ENCODE measurements at places on chromosomes 16 and 17.

DNA sequence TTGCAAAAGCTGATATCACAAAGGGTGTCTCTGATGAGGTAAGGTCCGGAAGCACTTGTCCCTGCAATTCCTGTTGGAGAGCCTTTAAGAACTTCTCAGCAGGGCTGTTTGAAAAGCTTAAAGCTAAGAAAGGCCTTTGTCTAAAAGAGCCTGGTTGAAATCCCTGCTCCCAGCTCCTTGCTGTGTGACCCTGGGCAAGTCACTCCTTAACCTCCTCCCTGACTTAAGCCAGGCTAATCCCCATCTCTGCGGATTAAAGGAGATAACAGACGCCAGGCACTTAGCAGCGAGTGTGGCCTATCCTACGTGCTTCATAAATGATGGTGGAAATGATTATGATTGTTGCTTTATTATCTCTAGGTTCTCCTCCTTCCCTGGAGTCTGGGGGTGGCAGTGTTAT, 368.0 kb upstream of the RBFOX1 start:
- no peak for DNase-seq

DNA sequence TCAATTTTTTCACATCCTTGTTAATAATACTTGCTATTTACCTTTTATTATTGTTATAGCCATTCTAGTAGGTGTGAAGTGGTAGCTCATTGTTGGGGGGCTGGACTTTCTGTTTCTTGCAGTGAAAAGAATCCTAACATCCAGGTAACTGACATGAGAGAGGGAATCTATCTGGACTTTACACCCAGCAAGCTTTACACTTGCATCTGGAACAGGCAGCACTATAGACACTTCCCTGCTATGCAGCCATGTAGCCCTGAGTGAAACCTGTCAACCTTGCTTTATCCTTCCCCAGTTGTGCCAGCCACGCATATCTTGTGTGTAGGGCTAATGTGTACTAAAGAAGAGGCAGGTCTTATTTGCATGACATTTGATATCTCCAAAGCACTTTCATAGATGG, 16.9 kb upstream of the ABCC12 start:
- no peak for DNase-seq

DNA sequence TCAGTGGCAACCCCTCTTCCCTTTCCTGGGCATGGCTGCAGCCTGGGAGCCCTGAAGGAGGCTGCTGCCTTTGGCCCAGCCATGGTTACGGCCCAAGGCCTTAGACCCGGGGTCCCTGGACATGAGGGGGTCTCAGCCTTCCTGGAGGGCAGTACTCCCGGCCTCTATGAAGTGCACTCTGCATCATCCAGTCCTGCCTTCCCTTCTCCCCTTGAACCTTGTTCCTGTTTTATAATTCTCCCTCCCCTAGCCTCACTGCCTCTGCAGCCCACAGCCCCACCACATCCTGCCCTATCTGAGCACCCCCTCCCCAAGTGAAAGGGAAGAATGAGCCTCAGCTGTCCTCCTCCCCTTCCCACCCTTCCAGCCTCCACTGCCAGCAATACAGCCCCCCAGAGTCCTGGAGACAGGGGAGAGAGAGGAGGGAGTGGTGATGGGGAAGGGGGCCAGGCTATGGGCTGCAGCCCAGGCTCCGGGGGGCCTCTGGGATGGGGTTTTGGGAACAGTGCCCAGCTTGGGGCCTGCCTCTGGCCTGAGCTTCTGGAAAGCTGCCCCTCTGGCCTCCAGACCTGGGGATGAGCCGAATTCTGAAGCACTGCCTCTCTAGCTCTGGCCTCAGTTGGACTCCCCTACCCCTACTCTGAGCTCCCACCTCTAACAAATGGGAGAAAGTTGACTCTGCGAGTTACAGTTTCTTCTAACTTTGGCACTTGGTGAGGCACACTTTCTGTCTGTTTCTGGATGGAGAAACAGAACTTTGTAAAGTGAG, 7.6 kb downstream of the CCR7 start:
- DNase-seq: no peak

DNA sequence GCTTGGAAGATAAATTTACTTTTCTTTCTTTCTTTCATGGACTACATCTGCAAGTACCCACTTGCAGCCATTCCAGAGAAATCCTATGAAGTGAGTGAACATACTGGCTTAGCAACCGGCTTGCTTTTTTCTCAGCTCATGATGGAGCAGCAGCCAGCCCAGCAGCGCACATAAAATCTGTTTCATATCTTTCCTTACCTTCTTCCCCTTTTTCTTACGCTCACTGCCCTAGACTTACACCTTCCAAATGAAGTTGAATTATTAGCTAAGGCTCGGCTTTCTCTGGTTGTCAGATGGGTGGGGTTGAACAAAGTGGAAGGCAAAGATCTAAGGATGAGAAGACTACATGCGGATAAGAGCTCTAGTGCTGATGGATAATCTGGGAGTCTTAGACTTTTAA, 13.9 kb upstream of the ABCA8 start:
- DNase-seq: no peak

GRCh38 chr17:35804658-35805192, 4.6 kb upstream of the TAF15 start:
- no peak for DNase-seq

GRCh38 chr16:48252013-48252412, 4.7 kb upstream of the ABCC11 start:
- no peak for DNase-seq

GRCh38 chr17:73510981-73511718, 133.1 kb downstream of the SDK2 start:
- no peak for DNase-seq

DNA sequence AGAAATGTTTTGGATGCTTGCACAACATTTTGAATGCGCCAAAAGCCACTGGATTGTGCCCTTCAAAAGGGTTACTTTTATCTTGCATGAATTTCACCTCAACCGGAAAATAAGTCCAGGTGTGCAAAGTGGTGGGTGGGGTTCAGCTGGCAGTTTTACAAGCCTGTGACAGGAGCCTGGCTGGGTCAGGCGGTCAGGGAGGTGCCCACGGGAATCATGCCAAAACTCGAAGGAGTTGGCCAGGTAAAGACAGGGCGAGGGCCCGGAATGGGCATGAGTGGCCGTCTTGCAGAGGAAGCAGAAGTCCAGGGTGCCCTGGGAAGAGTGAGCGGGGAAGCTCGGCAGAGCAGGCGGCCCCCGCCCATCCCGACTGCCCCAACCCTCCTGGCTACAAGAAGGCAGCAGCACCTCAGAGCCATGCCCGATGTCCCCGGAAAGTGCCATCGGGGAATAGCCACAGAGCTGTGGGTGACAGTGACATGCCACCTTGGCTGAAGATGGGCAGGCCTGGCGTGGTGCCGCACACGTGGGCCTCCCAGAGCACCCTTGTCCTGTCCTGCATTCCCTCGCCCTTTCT, 19.1 kb upstream of the CACNG1 start:
- DNase-seq: no peak

DNA sequence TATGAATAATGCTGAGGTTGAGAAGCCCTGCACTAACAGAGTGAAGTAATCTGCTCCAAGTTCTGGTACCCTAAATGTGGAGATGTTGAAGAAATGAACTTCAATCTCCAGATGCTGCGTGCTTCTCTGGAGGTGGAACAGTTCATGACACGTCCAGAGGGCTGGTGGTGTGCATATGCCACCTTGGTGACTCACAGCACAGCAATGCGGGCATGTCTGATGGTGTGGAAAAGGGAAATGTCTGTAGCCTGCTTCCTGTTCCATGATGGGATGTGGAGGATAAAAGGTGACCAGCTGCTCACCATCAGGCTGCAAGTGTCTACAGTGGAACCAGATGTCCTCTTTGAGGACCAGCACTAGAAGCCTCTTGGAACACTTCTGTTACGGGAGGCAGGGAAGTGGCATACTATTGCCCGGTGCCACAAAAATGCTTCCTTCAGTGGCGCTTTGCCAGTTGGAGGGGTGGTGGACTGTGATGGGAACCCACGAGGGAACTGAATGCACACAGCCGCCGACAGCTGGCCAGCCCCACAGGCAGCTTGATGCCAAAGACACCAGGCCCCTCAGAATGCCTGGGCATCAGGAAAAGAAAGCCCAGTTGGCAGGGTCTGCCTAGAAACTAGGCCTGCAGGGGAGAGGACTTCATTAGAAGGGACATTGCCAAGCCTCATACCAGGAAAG, 19.9 kb downstream of the SNX11 start:
- no peak for DNase-seq

- no peak for DNase-seq
Observed at GRCh38 chr17:67461228-67461780, 84.2 kb downstream of the PITPNC1 start.

DNA sequence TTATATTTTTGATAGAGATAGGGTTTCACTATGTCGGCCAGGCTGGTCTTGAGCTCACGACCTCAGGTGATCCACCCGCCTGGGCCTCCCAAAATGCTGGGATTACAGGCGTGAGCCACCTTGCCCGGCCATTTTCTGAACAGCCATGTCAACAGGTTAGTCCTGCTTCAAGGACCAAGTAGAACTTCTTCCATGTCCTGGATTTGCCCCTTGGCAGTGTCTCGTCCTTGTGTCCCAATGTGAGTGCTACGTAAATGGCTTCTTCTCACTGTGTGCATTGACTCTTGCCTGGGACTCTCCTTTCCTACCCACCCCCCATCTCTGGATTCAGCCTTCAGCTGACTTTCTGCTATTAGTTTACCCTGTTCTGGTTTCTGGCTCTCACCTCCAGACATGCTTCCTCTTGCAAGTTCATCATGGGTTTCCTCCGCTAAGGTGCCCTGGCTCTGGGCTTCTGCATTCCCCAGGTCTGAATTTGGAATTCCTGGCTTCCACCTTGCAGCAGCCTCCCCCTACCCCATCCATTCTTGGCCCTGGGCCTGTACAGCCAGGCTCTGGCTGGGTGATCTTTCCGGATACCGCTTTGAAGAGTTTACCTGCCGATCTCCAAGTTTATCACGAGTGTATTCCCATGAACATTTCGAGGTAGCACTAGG, 14.0 kb upstream of the IRF8 start:
- DNase-seq: no peak

DNA sequence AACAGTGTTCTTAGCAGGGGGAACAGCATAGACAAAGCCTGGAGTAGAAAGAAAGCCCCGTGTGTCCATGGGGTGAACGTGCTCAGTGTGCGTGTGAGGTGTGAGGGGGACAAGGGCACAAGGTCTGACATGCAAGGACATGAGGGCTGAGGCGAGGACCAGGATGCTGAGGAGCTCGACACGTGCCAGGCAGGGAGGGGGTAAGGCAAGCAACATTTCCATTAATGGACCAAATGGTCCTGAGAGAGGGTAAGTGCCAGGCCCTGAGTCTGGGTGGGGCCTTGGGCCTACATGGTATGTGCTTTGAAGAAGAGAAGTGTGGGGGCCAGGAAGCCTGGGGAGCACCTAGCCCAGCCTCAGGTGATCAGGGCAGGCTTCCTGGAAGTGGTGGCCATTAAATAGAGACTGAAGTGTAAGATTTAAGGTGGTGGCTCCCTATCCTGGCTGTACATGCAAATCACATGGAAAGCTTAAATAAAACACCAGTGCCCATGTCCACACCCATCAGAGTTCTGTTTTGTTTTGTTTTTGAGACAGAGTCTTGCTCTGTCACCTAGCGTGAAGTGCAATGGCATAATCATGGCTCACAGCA, 29.3 kb downstream of the ADCY7 start:
- DNase-seq: no peak

DNA sequence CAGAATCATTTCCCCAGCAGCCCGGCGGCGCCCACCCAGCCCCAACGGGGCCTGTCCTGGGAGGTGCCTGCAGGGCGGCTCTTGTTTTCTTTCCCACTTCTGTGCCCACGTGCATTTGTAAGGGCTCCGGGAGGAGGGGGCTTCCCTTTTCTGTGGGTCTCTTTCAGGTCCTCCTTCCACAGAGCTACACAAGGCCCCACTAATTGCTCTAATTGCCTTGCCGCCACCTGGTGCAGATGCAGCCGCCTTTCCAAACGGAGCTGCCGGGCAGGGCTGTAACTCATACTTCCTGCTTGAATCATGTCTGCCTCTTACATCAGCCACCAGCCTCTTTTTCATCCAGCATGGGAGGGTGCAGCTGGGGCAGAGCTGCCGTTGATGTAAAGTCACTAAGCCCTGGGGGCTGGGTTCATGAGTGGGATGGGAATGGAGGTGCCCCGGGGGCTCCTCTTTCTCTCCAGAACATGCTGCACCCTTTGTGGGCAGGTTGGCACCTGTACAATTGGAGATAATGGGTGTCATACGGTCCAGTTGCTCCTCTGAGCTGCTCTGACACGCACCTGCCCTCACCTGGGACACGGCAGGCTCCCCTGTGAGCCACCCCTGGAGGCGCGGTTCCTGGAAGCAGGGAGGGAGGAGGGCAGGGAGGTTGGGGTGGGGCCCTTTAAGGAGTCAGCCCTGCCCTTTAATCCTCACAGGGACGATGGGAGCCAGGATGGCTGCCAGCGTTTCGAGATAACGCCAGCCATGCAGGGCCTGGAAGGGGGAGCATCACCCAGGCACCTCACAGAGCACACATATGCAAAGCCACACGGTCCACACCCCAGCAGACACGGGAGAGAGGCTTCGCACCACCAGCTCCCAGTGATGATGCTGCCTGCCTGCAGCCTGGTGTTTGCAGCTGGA, 41.1 kb upstream of the KLHDC4 start:
- DNase-seq: no peak

DNA sequence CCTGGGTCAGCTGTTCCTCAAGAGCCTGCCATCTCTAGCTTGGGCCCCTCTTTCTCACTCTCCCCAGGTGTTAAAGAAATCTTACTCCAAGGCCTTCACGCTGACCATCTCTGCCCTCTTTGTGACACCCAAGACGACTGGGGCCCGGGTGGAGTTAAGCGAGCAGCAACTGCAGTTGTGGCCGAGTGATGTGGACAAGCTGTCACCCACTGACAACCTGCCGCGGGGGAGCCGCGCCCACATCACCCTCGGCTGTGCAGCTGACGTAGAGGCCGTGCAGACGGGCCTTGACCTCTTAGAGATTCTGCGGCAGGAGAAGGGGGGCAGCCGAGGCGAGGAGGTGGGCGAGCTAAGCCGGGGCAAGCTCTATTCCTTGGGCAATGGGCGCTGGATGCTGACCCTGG, 6.8 kb downstream of the CNP start:
- DNase-seq: no peak

GRCh38 chr17:227946-228615, 46.6 kb upstream of the DOC2B start:
- DNase-seq: no peak

DNA sequence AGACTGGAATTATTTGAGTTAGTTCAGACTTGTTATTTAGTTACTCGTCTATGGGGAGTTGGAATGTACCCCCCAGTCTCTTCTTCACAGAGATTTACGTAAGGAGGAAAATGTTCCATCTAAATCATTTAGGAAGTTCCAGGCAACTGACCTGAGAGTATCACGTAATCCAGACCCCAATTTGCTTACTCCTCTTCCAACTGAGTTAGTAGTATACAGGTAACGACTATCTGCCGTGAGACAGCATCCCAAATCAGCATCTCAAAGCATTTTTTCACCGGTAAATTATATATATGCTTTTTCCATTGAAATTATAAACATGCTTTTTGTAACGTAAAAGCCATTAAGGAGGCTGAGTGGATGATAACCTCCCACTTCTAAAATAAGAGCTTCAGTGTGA, 214.3 kb upstream of the WSB1 start:
- no peak for DNase-seq

DNA sequence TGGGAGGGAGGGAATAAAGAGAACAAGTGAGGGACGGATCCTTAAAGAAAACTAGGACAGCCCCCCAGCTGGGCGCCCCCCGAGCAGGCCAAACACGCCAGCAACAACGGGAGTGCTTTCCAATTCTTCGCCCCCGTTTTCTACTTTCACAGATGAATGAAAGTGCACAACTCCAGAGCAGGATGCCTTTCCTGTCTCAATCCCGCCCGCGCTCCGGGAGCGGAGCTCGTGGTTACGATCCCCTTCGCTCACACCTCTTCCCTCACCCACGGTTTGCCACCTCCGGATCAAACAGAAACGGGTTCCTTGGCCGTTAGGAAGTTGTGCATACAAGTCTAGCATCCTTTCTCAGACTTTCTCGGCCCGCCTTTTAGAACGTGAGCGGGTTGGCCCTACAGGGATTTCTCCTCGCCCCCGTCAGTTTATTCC, 680 bp downstream of the SKA2 start:
- DNase-seq: no peak

All from stimulated activated CD8-positive, alpha-beta memory T cell treated with anti-CD3 and anti-CD28 coated beads, Interleukin-4, amount 100 ng/mL, for 4 hours (primary cell).